ENCODE measurements at places on chromosomes 16 and 17.
A peak's percentile ranks its signal among the peaks of the same experiment; 100 is the strongest.

GRCh38 chr16:82242201-82242600 lies 72.2 kb upstream of the MPHOSPH6 start:
- no peak for DNase-seq

GRCh38 chr16:67336648-67337047 lies 10.0 kb downstream of the LRRC36 start:
- no peak for DNase-seq

DNA sequence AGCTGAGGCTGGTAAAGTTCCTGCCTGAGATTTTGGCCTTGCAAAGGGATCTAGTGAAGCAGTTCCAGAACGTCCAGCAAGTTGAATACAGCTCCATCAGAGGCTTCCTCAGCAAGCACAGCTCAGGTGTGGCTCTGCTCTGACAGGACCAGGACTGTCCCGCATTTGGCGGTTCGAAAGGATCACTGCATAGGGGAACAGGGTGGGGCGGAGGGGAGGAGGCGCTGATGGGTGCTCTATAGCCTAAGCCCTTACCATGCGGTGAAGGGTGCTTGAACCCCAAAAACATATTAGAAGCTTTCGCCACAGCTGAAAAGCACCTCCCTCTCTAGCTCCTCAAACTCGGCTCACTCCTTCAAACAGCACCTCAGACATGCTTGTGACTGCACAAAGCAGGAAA lies 29.9 kb upstream of the ENDOV start:
- DNase-seq = no peak

DNA sequence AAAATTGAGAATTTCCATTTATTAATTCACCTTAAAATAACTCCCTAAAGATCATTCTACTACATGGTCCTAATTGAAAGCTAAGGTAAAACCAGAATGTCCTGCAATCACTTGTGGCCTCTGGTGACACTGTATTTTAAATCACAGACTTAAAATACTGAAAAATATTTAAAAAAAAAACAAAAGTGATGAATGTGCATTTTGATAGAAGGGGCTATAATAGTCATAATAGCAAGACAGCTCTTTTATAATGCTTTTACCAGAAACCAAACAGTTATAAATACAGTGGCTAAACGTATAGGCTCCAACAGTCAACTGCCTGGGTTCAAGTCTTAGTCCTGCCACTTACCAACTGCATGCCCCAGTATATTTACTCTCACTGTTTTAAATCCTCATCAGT lies 21.2 kb downstream of the PHLPP2 start:
- DNase-seq = no peak

DNA sequence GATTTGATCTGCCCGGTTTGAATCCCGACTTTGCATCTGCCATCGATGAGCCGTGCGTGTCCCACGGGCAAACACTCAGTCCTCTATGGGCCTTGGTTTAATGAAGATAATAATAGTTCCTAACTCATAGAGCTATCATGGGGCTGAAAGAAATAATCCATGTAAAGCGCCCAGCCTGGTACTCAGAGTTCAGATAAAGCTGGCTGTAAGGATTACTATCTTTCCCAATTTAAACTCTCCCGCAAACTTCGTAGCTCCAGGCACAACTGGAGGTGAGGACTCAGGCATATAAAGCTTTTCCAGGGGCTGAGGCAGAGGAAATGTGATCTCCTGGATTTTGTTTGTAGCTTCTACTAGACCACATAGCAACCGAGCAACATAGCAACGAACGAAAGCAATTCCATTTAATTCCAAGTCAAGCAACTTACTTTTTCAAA lies 16.3 kb downstream of the ALOX15 start:
- no peak for DNase-seq

GRCh38 chr17:27506348-27507218 lies 50.3 kb downstream of the KSR1 start:
- DNase-seq = no peak

- peak; percentile 56 for DNase-seq
Observed at GRCh38 chr16:20744922-20745440, 3.4 kb upstream of the THUMPD1 start.

GRCh38 chr17:68297195-68297594 lies 5.9 kb downstream of the ARSG start:
- peak; percentile 80 for DNase-seq

GRCh38 chr17:80984749-80985148 lies 6.9 kb upstream of the CHMP6 start:
- DNase-seq = no peak

DNA sequence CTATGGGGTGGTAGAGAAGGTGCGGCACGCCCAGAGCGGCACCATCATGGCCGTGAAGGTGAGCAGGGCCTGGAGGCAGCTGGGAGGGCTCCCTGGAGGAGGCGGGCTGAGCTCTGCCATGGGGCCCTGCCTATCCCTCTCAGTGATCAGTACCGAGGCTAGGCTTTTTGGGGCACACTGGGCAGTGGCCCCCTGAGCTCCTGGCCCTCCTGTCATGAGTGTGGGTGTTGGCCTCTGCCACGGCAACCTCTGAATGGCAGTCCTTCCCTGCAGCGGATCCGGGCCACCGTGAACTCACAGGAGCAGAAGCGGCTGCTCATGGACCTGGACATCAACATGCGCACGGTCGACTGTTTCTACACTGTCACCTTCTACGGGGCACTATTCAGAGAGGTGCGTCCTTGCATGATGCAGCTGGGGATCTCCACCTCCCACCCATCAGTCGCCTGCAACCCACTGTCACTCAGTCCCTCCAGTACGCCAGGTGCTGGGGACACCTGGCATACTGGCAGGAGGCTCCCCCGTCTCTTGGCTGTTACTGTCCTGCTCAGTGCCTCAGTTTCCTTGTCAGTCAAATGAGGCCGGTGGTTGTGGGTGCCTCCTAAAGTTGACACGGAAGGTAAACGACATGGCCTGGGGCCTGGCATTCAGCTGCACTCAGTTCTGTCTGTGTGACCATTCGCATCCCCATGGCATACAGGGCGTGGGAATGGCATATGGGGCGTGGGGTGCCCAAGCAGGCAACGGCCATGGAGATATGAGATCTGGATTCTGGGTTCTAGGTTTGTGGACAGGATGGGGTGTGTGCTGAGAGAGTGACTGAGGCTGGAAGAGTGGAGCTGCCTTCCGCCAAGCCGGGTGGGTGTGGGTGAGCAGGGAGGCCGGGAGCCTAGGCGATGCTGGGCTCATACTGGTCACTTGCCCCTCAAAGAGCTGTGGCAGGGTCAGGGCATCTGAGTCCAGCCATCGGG lies 16.4 kb downstream of the MAP2K3 start:
- no peak for DNase-seq

- peak; percentile 97 for DNase-seq
Observed at GRCh38 chr16:69396187-69397061, 10.6 kb upstream of the TERF2 start.

DNA sequence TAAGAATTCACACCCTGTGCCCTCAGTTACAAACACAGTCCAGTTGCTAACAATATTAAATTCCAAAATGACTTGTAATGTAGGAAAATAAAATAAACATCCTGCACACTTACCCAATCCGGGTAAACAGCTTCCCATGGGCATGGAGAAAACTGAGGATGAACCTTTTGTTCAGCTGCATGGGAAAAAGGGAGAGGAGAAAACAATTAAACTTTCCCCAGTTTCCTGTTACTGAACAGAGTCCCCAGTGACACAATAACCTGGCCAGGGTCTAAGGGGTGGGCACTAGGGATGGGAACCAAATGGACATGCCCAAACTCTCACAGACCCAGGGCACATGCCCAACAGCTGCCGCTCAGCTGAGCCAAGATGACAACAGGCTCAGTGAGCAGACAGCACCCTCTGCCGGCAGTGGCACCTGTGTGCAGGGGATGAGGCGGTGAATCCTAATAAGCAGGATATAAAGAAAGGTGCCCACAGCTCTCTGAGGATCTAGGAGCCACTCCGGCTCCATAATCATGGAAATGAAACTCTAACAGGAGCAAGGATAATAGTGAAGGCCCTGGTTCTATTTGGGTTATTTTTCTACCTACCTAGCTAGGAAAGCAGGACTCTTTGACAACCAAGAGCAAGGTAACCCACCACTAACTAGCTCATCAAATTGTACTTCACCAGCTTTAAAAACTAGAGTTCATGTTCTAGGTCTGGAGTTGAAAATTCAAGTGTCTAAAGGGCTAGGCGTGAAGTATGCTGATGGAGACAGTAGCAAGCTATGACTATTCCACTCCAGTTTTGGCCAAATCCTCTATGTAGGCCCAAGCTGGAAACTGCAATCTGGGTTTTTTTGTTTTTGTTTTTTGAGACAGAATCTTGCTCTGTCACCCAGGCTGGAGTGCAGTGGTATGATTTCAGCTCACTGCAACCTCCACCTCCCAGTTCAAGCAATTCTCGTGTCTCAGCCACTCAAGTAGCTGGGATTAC lies 58.8 kb downstream of the SMG6 start:
- peak; percentile 78 for DNase-seq

- no peak for DNase-seq
Observed at GRCh38 chr17:61009663-61010062, 332.0 kb downstream of the BCAS3 start.

GRCh38 chr16:15509593-15510535 lies 75.5 kb downstream of the BMERB1 start:
- no peak for DNase-seq

DNA sequence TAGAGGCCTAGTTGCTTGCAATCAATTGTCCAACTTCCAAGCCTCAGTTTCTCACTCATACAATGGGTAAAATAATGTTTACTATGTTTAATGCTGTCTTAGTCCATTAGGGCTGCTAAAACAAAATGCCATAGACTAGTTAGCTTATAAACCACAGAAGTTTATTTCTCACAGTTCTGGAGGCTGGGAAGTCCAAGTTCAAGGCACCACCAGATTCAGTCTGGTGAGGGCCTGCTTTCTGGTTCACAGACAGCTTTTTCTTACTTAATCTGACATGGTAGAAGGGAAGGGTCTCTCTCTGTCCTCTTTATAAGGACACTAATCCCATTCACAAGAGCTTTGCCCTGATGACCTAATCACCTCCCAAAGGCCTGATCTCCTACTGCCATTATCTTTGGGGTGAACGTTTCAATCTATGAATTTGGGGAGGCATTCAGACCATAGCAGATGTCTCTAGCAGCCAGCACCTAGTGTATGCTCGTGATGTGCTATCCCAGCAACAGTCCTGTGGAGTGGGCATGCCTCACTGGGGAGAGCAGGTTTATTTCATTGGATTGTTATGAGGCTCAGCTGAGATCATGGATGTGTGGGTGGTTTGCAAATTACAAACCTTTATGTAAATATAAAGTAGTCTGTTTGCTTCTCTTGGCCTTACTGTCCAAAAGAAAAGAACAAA lies 25.2 kb downstream of the YPEL2 start:
- DNase-seq = no peak

- no peak for DNase-seq
Observed at GRCh38 chr16:81588326-81589081, 143.9 kb downstream of the CMIP start.

- no peak for DNase-seq
Observed at GRCh38 chr17:40487371-40488020, 13.9 kb downstream of the TNS4 start.

GRCh38 chr17:4666296-4666695 lies 24.8 kb upstream of the ALOX15 start:
- no peak for DNase-seq

- peak; percentile 47 for DNase-seq
Observed at GRCh38 chr17:1462164-1463112, 6.4 kb upstream of the CRK start.

DNA sequence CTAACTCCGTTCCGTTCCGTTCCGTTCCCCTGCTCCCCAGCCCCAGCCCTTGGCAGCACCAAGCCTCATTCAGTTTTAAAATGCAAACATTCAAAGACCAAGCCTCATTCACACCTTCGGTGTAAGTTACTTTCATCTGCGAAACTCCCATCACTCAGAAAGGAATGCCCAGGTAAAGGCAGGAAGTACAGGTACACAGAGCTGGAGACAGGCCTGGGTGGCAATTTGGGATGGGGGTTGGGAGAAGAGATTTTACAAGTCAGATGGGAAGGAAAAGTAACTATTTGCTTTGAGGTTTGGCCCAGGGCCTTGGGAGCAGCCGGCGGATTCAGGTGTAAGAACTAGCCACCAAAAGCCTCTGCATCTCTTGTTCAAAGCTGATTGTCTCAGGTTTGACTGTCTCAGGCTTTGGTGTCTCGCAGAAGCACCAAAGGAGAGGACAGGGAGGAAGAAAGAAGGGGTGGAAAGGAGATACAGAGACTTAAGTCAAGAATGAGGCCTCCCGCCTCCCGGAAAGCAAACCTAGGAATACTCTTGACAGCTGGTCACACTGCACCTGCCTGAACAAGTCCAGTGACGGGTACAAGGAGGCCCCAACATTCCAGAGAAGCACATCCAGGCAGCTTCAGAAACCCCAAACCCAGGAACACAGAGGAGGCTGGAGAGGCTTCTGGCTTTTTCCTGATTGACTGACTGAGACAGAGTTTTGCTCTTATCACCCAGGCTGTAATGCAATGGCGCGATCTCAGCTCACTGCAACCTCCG lies 54.7 kb downstream of the NXN start:
- no peak for DNase-seq

DNA sequence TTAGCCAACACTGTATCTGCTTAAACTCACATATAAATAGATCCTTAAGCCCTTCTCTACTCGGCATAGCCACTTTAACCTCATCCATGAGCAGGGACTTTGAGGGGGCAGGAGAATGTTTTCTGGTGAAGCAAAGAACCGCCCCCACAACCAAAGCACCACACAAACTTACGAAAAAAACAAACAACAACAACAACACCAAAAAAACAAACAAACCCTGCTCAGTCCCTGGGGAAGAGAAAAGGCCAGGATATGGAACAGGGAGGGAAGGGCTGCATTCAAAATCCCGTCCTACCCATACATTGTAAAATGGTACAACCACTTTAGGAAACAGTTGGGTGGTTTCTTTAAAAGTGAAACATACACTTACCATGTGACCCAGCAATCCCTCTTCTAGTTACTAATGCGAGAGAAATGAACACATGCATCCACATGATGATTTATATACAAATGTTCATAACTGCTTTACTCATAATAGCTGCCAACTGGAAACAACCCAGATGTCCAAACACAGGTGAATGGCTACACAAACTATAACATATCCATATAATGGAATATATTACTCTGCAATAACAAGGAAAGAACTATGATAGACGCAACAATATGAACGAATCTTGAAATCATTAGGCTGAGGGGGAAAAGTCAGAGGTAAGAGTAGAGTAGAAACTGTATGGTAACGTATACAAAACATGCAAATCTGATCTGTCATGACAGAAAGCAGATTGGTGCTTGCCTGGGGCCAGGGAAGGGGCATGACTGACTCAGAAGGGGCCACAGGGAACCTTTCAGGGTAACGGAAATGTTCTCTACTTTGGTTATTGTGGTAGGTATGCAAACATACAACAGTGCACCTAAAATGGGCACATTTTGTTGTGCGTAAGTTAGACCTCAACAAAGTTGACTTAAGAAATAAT lies 37.7 kb upstream of the TOB1 start:
- peak; percentile 75 for DNase-seq

GRCh38 chr17:17298108-17298507 lies 5.1 kb upstream of the NT5M start:
- no peak for DNase-seq
